Activated T-cell treated with anti-CD3 and anti-CD28 coated beads, Interleukin-2, amount 50 U/mL, for 24 hours (primary cell): ENCODE measurements at places on chromosomes 5 and 9.
A peak's percentile ranks its signal among the peaks of the same experiment; 100 is the strongest.

DNA sequence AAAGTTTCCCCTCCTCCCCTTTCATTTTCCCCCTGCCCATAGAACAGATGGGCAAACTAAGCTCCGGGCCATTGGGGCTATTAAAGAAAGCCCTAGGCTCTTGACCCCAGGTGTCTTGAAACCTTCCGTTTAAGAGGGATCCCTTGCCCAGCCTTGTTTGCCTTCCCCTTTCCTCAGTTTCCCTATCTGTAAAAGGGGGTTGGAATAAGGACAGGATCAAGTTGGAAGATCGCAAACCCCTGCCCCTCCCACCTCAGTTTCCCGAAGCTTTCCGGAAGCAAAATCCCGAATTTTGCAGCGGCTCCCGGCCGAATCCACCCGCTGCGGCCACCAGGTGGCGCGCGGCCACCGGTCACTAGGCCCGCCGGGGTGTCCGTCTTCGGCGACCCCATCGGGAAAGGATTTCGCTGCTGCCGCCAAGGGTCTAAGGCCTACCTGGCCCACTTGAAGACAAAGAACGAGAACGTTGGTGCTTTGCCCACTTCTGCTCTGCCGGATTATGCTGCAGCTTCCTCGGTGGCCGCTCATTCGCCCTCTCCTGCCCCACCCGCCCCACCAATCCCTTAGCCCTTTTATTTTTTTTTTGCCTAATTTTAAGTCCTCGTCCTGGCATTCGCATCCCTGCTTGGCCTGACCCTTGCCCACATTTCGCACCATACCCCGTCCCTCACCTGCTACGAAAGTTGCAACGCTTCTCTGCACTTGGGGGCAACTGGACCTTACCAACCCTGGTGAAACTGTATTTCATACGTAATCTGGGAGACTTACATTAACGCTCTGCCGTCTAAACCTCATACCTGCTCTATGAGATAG is 962 bp upstream of the NR6A1 start:
- peak; percentile 68 for DNase-seq

- no peak for DNase-seq
Observed at GRCh38 chr9:87039809-87040392, 92.6 kb upstream of the GAS1 start.

DNA sequence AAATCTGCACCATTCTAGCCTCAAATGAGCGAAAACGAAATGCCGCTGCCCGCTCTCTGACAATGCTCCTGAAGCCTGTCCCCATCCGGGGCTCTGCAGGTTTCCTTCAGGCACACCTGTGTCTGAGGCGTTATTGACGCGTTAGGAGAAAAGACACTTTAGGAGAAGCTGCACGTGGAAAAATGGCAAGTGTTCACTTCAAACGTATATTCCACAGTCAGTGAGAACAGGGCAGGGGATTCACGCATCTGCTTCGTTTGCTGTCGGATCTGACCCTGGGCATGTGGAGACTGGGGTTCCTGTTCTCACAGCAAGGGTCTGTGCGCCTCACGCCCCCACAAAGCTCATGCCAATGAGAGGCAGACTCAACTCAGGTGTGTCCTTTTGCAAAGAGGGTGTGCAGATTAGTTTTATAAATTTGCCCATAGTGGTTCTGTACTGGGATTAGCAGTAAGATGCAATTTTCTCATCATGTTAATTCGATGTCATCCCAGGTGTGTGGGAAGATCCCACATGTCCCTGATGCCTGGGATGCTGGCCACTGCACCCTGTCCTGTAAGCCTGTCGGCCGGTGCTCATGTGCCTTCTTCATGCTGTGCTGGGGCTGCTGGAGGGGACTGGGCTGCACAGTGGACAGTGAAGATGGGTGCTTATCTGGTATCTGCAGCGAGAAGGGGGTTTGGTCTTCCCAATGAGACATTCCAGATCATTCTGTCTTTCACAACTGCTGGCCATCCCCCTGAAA is 11.2 kb upstream of the TBC1D9B start:
- no peak for DNase-seq

DNA sequence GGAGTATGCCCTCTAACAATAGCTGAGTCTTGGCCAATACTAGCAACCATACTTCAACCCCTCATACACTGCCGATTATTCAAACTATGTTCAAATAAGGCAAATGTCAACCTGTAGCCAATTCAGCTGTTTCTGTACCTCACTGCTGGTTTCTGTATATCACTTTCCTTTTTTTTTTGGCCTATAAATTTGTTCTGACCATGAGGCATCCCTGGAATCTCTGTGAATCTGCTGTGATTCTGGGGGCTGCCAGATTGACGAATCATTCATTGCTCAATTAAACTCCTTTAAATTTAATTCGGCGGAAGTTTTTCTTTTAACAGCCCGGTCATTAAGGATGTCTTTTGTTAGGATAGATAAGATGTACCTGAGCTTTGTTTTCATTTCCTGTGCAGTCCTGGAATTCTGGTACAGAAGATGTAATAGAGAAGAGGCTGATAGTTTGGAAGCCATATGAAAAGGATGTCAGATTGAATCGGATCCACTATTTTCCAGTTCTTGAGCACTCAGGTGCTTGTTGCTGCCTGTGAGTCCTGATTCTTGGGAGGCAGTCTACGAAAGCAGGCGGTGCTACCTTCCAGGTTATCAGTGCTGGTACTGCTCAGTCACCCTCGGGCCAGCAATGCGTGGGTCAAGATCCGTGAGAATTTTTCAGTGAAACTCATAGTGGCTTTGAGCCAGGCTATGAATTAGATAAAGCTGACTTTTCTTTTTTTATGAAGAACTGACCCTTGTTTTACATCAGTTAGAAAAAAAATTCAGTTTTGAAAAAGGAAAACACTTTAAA is 106.2 kb upstream of the TUT7 start:
- no peak for DNase-seq

GRCh38 chr5:65209341-65209740 is 272.4 kb downstream of the ADAMTS6 start:
- DNase-seq, result no peak

GRCh38 chr9:131707733-131708157 is 32.1 kb downstream of the RAPGEF1 start:
- no peak for DNase-seq

DNA sequence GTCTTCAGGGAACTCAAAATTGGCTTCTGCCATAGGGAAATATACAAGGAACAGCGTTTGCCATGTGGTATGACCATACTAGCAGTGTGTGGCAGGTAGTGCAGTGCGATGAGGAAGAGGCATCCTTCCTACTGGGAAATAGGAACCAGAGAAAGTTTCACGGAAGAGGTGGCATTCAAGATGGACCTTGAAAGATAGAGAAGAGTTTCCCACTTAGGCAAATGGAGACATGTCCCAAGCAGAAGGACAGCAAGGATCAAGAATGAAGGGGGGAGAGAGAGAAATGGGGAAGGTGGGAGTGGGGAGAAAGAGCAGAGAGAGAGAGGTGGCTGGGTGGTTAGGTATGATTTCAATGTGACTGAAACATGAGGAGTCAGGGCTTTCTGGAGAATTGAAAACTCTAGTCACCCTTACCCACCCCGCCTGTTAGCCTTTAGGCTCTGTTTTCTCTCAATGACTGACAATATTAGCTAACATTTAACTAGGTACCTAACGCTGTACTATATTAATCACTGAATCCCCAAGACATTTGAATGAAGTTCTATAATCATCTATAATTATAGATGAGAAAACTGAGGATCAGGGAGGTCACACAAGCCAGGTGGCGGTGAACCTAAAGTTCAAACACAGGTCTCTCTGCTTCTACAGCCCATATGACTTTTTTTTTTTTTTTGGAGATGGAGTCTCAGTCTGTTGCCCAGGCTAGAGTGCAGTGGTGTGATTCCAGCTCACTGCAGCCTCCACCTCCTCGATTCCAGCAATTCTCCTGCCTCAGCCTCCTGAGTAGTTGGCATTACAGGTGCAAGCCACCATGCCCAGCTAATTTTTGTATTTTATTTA is 171.3 kb downstream of the NR3C1 start:
- DNase-seq, result no peak

DNA sequence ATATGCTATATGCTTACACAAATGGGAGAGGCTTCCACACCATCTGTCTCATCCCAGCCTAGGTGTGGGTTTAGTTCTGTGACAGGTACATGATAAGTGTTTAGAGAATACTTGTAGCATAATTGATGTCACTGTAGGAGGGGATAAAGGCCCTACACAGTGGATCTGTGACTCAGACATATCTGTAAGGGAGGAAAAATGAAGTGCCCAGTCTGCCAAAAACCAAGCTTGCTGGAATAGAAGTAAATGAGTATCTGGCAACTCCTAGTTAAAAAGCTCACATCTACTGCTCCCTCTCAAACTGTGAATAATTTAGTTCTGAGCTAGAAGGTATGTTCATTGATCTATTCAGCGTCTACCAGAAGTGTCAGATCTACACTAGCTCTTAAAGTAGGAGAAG is 38.9 kb upstream of the FAM174A start:
- DNase-seq, result no peak

DNA sequence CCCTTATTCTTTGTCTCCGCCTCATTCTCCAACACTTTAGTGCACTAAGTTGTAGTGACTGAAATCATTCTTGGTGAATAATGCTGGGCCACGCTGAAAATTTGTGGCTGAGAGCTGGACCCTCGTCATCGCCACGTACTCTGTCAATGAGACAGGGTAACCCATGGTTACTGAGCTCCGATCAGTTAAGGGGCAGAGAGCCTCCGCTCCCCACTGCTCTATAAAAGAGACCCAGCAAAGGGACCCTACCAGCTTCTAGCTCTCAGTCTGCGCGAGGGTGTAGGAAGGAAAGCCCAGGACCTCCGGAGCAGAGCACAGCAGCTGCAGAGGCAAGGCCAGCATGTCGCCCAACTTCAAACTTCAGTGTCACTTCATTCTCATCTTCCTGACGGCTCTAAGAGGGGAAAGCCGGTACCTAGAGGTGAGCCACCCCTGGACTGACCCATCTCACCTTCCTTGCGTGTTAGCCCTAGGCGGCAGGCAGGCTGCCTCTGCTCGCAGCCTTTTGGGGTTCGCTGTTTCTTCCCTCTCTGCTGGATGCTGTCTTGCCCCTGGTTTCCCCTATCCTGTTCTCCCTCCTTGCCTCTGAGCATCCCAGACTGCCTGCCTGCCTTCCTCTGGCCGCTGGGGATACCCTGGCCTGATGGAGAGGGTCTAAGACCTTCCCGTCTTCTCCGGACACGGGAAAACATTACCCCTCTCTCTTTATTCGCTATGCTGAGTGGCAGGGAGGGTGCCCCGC is at the start of gene CRHBP:
Gene CRHBP (plus strand): TSS at position 251 of the 742 bp plus-strand sequence. CDS start 90 bp downstream, at position 341.
- DNase-seq, result no peak

- no peak for DNase-seq
Observed at GRCh38 chr9:34592895-34593601, 3.5 kb upstream of the CNTFR start.

DNA sequence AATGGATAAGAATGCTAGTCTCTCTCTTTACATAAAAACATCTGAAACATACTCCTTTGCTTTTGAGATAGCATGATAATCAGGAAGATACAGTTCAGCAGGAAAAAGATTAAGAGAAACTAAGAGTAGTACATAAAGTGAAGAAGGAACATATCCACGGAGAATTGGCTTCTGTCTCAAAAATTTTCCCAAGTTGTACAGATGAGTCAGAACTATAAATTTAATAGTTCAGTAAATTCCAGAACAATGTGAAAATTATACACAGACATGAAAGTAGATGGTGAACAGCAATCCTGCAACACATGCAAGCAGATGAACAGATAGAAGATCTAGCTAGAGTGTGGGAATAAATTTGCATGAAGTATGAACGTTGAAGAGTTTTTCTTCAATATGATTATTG is 691.4 kb upstream of the RIOK2 start:
- DNase-seq, result no peak

- DNase-seq, result no peak
Observed at GRCh38 chr5:91699429-91699828, 316.3 kb upstream of the ARRDC3 start.

- no peak for DNase-seq
Observed at GRCh38 chr5:73952872-73953271, 326.9 kb downstream of the ARHGEF28 start.

- no peak for DNase-seq
Observed at GRCh38 chr5:55636683-55637082, 75.4 kb downstream of the SLC38A9 start.

DNA sequence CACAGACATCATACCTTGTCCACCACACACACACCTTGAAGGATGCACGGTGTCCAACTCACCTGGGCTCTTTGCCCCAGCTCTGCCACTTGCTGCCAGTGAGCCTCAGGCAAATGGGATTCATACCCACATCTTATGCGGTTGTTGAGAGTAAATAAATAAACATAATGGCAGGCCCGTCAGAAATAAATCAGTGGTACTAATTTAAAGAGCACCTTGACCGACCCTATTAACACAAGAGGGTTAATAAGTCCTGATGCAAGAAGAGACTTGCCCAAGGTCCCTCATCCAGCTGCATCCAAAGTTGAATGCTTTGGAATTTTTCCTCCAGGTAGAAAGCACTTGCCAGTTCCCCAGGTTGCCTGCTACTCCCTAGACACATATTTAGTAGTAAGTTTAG is 11.6 kb upstream of the AKNA start:
- DNase-seq, result no peak

- DNase-seq, result no peak
Observed at GRCh38 chr5:81728301-81728700, 22.6 kb downstream of the SSBP2 start.

GRCh38 chr5:1756481-1756880 is 43.2 kb downstream of the MRPL36 start:
- no peak for DNase-seq

DNA sequence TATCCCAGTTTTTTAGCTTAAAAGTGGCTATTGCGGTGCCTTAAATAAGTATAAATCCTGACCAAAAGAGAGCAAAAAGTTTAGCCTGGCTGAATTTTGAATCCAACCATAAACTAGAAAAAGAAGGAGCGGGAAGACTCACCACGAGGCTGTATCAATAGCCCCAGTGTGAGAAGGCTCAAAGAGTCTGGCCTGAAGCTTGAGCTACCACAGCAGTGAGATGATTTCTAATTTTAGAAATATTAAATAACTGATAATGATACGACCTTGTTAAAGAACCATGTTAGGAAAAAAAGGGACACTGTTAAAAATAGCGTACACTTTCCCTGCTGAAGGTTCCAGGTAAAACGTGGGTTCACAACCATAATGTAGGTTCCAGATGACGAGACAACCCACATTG is 134.1 kb upstream of the ZNF462 start:
- DNase-seq, result no peak

DNA sequence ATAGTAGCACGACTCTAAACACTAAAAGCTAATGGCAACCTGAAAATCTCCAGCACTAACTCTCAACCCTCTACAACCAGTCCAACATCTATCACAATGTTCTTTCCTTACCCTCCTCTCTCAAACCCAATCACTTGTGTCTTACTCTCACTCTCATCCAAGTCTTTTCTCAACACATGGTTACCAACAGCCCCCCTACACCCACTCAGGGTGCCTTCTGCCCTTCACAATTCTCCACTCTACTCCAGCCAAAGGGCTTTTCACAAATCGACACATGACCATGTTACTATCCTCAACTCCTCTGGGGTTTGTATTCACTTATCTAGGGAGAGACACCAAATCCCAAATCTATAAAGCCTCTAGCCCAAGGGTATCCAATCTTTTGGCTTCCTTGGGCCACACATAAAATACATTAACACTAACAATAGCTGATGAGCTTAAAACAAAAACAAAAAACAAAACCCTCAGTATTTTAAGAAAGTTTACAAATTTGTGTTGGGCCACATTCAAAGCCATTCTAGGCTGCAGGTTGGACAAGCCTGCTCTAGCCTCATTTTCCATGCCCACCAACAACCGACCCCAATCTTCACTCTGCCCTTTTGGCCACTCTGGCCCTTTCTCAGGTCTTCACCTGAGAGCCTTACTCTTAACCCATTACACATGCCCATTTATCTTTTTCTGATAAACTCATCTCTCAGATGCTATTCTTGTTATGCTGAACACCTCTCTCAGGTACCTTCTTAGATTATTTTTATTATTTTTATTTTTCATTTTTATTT is 11.7 kb downstream of the HSPA9 start:
- DNase-seq, result no peak
